ENCODE measurements at places on chromosomes 12 and 14.
A peak's percentile ranks its signal among the peaks of the same experiment; 100 is the strongest.

DNA sequence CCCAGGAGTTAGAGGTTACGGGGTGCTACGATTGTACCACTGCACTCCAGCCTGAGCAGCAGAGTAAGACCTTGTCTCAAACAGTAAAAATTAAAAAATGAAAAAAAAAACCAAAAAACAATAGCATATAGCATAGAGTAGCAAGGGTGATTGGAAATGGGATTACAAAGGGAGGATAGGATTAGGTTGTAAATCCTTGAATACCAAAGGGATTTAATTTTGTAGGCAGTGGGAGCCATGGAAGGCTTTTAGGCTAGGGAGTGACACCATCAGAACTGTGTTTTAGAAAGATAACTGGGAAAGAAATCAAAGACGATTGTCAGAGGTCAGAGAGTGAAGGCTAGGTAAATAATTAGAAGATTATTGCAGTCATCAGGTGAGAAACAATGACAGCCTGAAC, 2.8 kb upstream of the SGPP1 start:
- no peak for DNase-seq

GRCh38 chr12:50249464-50250182, 33.7 kb downstream of the LIMA1 start:
- DNase-seq = no peak

GRCh38 chr12:7207866-7208625, 18.6 kb downstream of the PEX5 start:
- DNase-seq = no peak

DNA sequence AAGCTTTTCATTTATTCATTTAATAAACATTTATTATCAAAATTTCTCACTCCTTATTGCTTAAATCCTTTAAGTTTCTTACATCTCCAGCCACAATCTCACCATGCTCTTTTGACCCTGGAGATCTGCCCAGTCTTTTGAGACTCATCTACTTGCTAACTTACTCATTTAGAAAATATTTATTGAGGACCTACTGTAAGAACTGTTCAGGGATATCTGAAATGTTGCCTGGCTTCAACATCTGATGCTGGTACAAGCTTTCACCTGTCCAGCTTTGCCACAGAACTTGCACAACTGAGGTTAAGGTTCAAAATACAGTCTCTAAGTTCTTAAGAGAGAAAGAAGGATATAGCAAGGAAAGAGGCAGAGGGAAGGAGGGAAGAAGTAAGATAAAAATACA, 17.5 kb upstream of the GXYLT1 start:
- peak; percentile 21 for DNase-seq

DNA sequence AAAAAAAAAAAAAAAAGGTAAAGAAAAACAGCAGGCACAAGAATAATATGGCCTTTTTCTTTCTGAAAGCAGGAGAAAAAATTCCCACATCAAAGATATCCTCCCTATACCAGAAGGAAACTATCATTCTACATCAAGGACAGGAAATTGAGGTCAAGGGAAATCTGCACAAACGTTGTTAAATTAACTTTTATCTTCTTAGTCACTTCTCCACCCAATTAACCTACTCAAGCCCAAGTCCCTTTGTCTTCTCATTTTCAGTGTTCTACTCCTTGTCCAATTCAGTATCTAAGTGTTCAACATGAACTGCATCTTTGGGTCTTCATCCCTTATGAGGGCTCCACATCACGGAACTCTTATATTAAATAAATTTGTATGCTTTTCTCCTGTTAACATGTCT, 15.7 kb downstream of the NDUFA12 start:
- no peak for DNase-seq

- DNase-seq = peak; percentile 92
Measured at GRCh38 chr12:108856428-108857157, 790 bp downstream of the SSH1 start.

DNA sequence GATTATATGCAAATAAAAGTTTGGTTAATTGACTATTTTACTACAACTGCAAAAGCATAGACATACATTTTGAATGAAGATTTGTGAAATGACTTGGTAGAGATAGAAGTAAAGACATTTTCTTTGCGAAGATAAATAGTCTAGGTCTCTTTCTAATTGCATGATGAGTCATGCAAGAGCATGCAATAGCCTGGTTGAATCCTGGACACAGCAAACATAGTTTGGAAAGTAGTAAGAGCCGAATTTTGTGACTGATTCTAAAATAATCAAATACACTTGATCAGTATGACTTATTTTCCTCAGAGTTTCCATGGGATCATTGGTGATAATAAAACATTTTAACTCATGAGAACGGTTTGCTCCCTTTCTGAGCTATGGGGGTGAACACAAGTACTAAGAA, 27.7 kb upstream of the CAND1 start:
- peak; percentile 47 for DNase-seq

- DNase-seq = no peak
Measured at GRCh38 chr12:80821513-80822000, 104.8 kb downstream of the MYF5 start.

DNA sequence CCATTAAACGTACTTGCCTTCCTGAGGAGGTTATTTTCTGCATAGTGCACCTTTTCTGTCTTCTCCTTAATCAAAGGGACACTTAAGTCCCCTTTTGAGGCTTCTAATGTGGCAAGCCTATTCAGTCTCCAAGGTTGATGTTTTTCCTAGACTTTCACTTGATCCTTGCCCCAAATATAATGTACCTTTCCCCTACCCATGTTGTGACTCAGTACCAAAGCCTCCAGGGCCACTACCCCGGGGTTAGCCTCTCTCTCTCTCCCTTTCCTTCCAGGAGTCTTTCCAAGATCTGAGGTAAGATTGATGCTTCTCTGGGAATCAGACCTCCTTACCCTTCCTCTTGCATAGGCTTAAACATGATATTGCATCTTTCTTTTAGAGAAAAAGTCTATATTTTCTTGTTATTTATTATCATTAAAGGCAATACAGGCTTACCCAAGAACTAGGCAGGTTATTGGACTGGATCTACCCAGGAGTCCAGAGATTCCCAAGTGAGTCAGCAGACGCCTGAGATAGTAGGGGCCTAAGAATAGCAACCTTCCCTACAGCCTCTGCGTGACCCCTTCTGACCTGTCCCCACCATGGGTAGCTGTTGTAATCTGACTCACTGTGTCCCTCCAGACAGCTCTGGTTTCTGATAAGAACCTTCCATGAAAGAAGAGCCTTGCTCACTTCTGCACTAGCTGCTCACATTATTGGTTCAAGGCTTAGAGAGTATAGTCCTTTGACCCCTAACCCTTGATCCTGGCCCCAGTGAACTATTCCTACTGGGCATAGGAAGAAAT, 172.9 kb downstream of the ZFP36L1 start:
- peak; percentile 36 for DNase-seq

- no peak for DNase-seq
Measured at GRCh38 chr12:131331148-131331750, 377.5 kb downstream of the ADGRD1 start.

GRCh38 chr14:103501041-103501870, 21.4 kb downstream of the CKB start:
- no peak for DNase-seq

DNA sequence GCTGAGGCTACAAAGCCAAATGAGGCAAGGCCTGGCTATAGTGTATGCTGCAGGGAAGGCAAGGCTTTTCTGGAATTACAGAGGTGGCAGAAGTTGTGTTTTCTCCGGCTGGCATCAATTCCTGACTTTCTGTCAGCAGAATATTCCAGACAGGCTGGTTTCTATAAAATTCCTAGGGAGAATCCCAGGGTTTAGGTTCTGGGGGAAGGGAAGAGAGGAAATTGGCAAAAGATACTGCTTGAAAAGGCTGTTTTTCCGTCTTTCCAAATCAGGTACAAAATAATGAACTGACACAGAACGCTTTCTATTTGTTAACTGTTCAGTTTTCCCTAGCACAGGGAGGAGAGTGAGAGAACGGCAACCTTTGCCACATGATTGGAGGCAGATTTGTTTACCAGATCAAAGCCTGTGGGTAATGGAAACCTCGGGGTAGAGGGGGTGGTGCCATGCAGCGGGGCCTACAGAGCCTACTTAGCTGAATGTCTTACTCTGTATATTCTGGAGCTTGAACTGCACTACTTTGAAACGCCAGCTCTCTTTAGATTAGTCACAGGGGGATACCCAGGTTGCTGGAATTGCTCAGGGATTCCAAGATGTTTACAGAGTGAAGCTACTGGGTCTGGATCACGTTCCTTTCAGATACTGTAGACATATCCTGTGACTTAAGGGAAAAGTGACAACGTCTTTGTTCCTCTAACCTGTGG, 65.8 kb upstream of the DACT1 start:
- peak; percentile 82 for DNase-seq

- no peak for DNase-seq
Measured at GRCh38 chr12:109997393-109997792, 1.2 kb upstream of the GIT2 start.

GRCh38 chr12:9796346-9796745, 30.9 kb upstream of the KLRF1 start:
- DNase-seq = no peak

DNA sequence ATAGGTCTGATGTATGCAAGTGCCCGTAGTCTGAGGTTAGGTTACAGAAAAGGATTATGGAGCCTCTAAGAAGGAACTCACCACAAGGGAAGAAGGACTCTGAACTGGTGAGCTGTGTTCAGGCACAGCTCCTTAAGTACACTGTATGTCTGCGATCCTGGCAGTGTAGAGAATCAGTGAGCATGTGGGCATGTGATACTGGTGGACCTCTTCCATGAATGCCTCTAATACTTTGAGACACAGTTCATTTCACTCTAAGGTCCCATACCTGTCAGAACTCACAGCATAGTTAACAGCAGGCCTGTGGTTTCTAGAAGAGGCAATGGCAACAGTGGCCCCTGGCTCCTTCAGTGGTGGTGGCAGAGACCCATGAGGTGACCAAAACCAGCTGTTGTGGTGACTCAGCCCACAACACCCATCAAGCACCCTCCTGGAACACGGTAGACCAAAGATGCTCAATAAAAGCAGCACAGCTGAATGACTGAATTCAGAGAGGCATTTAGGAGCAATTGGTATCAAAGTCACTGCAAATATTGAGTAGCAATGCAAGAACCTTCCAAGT, 6.9 kb upstream of the OR6J1 start:
- DNase-seq = peak; percentile 44

- peak; percentile 68 for DNase-seq
Measured at GRCh38 chr14:102095231-102095870, 8.5 kb upstream of the HSP90AA1 start.

- peak; percentile 29 for DNase-seq
Measured at GRCh38 chr14:68263563-68264259, 444.1 kb downstream of the RAD51B start.

All from GM23248 (cell line).